ENCODE measurements at places on chromosomes 7 and 10.
A peak's percentile ranks its signal among the peaks of the same experiment; 100 is the strongest.

DNA sequence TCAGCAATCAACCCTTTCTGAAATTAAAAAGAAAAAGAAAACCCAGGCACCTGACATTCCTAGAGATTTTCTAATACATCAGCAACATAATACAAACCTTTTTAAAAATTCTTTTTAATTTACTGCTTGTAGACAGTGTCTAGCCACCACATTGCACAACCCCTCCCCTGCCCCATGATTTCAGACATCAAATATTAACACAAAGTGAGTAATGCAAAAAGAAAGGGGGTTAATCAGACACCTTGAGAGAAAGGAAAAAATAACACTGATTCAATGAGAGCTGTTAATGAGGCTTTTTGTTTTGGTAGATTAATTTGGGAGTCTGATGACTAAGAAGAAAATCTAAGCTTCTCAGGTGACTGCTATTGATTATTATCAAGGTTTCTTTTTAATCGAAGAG, 55.3 kb downstream of the SLC25A13 start:
- peaks cover 2% of the 10 kb centered on the region for H3K36me3 ChIP-seq
- no peaks in the 10 kb centered on the region for H3K4me1 ChIP-seq
- H3K27me3 ChIP-seq: no peaks in the 10 kb centered on the region
- H3K4me3 ChIP-seq: no peak overlapping the region
- DNase-seq: no peak

DNA sequence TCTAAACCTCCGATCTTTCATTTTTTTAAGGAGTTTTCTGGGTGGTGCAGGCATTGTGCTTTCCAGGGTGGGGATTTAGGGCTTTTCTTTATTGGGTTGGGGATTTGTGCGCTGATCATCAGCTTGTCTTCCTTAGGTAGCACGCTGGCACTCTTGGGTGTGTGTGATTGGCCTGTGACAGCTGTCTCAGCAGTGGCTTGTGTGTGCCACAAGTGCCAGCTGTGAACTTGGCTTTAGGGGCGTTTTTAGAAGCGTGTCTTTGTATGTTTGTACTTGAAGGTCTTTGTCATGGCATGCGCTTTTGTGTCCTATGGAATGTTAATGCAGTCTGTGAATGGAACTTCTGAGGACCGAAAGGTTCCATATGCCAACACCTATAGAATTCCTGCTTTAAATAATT, 788 bp downstream of the AKAP9 start:
- peak overlapping the region; percentile 80 for H3K4me3 ChIP-seq
- H3K27ac ChIP-seq: peak overlapping the region; percentile 98
- peaks cover 3% of the 10 kb centered on the region for H3K4me1 ChIP-seq

DNA sequence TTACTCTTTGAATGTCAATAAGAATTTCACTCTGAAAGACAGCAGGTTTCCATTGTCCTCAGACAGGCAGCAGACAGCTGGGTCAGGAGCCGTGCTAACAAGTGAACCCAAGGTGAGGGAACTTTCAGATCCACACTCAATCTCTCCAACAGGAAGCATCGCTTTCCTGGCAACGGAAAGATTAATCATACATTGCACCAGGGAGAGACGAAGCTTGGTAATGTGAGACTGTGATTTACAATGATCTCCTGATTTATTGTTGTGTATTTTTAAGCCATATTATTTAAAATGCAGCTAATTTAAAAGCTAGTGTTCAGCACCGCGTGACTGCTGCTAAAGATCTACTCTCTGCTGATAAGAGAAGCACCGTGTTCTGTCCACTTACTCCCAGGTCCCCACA, 17.5 kb upstream of the NOM1 start:
- H3K4me1 ChIP-seq: no peaks in the 10 kb centered on the region
- no peak for DNase-seq
- no peak overlapping the region for H3K4me3 ChIP-seq
- no peak overlapping the region for H3K27ac ChIP-seq

DNA sequence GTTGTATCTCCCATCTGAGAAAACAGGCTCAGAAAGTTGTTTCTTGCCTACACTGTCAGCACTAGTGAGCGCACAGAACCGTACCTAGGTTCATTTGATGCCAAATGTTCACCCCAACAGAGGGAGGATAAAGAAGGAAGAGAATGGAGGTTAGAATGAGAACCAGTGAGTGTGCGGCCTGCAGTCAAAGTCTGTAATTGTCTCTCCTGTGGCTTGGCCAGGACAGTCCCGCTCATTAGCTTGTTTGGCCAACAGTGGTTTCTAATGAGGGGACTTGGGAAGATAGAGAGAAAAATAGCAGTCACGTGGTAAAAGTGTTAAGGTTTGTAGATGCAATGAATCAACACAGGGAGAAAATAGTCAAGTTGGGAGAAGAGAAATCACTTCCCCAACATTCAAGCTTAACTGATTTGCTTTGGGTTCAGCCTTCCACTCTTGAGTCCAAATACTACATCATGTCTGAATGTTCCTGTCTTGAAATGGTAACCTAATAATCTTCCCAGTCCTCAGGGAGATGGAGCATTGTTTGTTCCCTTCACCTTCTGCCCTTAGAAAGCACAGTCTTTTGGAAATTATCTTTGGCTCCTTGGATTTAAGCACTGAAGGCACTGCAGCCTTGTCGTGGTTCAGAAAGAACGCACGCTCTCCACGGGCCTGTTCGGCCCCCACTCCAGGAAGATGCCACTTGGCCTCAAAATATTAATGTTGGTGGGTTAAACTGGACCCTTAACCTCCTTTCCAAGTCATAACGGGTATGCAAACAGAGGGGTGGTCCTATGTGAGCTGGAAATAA, 360.4 kb upstream of the ZNF32 start:
- H3K27ac ChIP-seq: no peak overlapping the region
- H3K36me3 ChIP-seq: no peaks in the 10 kb centered on the region
- no peak for DNase-seq
- H3K27me3 ChIP-seq: peaks cover 11% of the 10 kb centered on the region

- no peak overlapping the region for H3K27ac ChIP-seq
- H3K36me3 ChIP-seq: peaks cover 7% of the 10 kb centered on the region
- DNase-seq: no peak
- H3K27me3 ChIP-seq: no peaks in the 10 kb centered on the region
- no peak overlapping the region for H3K4me3 ChIP-seq
Measured at GRCh38 chr7:152355474-152356057, 80.2 kb downstream of the KMT2C start.

DNA sequence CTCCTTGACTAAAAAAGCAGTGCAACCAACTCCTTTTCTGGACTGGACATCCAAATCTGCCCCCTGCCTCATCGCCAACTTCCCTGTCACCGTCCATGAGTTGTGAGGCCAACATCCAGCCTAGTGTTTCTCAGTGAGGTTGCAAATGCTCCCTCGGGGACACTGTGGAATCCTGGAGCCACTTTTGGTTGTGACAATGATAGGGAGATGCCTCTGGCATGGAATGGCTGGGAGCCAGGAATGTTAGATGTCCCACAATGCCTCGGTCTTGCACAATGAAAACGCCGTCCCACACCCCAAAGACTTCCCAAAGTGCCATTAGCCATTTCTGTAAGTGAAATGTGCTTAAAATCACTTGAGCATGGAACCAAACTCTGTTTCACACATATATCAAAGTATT, 105.2 kb downstream of the OSBPL3 start:
- no peak for DNase-seq
- H3K4me3 ChIP-seq: no peak overlapping the region
- no peaks in the 10 kb centered on the region for H3K27me3 ChIP-seq
- H3K36me3 ChIP-seq: peaks cover 6% of the 10 kb centered on the region

GRCh38 chr7:47351233-47352154, 230.4 kb downstream of the TNS3 start:
- H3K4me1 ChIP-seq: no peaks in the 10 kb centered on the region
- H3K27ac ChIP-seq: no peak overlapping the region
- H3K4me3 ChIP-seq: no peak overlapping the region
- H3K27me3 ChIP-seq: no peaks in the 10 kb centered on the region
- H3K36me3 ChIP-seq: peaks cover 23% of the 10 kb centered on the region

DNA sequence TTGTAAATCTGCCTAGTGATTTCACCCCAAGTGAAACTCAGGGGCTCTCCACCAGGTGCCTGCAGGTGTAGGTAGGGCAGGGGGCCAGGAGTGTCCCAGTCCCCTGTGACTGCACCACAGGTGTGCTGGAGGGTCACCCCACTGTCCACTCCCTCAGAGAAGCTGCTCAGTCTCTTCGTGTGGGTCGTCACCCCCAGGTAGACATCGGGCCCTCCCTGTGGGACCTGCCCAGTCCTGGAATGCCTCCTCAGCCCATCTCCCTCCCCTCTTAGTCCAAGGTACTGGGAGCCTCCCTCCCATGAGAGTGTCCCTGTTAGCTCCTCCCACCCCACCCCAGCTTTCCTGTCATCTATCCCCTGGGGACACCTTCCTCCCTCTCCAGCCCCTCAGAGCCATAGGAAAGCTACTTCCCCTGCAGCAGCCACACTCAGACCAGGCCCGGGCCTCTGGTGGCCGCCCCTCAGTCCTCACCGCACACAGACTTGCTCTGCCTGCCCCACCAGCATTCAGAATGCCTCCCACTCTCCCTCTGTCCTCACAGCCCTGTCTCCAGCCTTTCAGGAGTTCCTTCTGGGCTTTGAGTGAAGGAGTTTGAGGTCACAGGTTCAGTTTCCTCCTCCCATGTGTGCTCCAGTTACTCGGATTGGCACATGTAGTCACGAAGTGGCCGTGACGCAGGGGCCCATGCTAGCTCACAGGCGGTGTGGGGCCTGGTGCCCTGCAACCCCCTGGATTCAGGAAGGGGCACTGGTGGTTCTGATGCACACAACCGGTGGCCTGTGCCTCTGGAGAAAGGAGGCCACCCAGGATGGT, 5.1 kb downstream of the ALOX5 start:
- no peak overlapping the region for H3K27ac ChIP-seq
- H3K27me3 ChIP-seq: peaks cover 21% of the 10 kb centered on the region
- H3K4me3 ChIP-seq: no peak overlapping the region
- H3K36me3 ChIP-seq: no peaks in the 10 kb centered on the region

Data from IMR-90 (cell line).